NCI-H1092 (cell line): ENCODE measurements at places on chromosomes 13 and 19.
A peak's percentile ranks its signal among the peaks of the same experiment; 100 is the strongest.

DNA sequence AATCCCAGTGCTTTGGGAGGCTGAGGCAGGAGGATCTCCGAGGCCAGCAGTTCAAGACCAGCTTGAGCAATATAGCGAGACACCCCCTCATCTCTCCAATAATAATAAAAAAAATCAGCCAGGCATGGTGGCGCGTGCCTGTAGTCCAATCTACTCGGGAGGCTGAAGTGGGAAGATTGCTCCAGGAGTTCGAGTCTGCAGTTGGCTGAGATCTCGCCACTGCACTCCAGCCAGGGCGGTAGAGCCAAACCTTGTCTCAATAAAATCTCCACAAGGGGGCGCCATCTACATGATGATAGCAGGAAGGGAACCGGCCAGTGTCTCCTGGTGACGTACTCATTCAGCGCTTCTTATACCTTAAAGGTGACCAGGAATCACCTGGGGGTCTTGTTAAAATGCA, 13.6 kb upstream of the C5AR1 start:
- DNase-seq = peak; percentile 69

GRCh38 chr13:41259875-41260501, 3.4 kb downstream of the MTRF1 start:
- DNase-seq = no peak

DNA sequence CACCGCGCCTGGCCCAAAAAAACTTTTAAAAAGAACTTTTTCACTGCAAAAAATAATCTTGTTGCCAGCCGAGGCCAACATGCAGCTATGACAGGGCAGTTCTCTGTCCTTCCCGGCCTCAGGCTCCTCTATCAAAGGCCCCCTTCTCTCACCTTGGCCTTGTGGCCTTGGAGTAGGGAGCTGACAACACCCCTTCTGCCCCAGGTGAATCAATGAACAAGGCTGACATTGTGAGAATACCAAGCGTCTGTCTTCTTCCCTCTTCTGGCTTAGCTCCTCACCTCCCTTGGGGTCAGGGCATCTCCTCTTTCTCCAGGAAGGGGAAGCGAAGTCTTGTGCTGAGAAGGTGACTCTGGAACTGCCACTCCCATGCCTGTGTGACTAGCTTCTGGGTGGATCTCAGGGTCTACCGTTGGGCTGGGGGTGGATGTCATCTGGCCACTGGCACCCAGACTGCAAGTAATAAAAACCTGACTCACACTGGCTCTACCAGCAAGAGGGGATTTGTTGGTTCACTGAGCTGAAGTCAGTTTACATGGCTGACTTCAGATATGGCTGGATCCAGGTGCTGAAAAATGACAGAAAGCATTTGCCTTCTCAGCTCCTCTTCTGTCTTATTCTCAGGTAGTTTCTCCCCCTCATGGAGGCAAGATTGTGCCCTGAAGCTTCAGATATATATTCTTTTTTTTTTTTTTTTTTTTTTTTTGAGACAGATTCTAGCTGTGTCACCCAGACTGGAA, 6.3 kb downstream of the C19orf38 start:
- no peak for DNase-seq

DNA sequence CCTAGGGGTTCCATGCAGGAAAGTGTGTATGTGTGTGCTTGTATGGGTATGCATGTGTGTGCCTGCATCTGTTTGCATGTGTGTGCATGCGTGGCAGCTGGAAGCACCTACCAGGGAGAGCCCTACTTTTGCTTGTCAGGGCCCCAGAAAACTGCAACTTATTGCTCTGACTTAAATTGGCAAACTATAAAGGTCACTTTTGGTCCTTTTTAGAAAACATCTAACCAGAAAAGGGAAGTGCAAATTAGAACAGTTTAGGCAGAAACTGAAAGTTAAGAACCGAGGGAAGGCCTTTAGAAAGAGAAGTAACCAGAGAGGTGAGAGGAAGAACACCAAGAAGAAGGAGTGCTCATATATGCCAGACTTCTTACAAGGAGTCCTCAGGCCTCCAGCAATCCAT, 32.5 kb downstream of the DLEU7 start:
- DNase-seq = no peak

GRCh38 chr19:47402504-47402903, 16.8 kb downstream of the MEIS3 start:
- no peak for DNase-seq

GRCh38 chr19:6381030-6381750, 5.5 kb upstream of the PSPN start:
- no peak for DNase-seq

GRCh38 chr13:39777527-39778061, 122.1 kb downstream of the COG6 start:
- DNase-seq = no peak
